ENCODE measurements at places on chromosomes 7 and 10.

GRCh38 chr10:88152728-88153133 lies 289.3 kb downstream of the PTEN start:
- DNase-seq = no peak

GRCh38 chr10:70930263-70931000 lies 42.1 kb upstream of the PCBD1 start:
- no peak for DNase-seq

- no peak for DNase-seq
Observed at GRCh38 chr10:106780632-106781031, 383.9 kb downstream of the SORCS1 start.

DNA sequence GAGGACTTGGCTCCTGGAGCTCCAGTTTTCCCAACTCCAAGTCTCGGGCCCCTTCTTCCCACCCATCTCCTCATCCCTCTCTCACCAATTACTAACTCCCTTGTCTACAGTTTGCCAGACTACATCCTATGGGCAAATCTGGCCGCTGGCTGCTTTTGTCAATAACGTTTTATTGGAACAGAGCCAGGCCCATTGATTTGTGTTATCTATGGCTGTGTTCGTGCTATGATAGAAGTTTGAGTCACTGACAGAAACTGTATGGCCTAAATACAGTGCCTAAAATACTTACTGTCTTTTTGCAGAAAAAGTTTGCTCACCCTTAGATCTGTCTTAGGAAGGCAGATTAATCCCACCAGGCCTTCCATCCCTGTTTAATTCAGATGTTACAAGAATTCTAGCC lies 71.3 kb downstream of the PIP4K2A start:
- DNase-seq = no peak

DNA sequence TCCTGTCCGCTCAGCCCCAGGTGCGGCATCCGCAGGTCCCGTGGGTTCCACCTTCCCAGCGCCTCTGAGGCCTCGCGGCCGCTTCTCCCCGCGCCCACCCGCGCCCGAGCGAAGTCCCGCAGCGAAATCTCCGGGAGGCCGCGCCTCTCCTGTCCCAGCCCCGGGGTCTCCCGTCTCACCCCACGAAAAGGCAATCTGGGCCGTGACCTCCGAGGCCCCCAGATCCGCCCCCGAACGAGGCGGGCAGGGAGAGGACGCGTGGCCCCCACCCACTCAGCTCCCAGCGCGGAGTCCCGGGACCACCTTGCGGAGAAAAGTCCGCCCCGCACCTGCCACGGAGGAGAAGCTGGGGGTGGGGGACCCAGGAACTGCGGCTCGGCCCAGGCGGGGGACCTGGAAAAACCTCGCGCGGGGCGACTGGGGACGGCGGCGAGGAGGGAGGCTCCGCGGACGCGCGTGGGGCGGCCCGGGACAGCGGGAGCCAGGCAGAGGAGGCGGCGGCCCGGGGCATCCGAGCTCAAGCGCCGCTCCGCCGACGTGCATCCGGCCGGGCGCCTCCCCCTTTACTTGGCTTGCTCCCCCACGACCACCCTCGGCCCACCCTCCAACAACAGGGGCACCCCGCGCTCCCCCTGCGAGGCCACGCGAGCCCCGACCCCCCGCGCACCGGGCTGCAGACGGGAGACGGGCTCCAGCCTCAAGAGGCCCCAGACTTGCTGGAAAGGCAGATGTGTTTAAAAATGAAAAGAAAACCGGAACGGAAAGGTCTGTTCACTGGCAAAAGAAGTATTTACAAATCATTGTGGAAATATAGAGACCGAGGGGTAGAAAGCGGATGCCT lies 33.0 kb upstream of the RNF32 start:
- no peak for DNase-seq

DNA sequence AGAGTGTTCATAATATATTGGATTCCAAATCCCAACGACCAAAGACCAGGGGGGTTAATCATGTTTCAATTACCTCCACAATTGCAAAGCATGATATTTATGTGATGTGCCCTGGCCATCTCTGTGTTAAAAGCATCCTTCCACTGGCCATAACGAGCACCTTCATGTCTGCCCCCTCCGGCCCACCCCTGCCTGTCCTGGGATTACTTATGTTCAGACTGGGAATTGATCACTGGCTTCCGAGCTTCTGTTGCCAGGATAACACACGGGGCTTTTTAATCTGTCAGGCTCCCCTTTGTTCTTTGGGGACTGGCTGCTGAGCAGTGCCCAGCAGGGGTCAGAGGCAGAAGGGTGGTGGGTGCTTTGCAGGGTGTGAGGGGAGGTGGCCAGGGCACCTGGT lies 13.7 kb upstream of the CHST15 start:
- no peak for DNase-seq

GRCh38 chr10:20254078-20254477 lies 437.8 kb downstream of the PLXDC2 start:
- DNase-seq = no peak

DNA sequence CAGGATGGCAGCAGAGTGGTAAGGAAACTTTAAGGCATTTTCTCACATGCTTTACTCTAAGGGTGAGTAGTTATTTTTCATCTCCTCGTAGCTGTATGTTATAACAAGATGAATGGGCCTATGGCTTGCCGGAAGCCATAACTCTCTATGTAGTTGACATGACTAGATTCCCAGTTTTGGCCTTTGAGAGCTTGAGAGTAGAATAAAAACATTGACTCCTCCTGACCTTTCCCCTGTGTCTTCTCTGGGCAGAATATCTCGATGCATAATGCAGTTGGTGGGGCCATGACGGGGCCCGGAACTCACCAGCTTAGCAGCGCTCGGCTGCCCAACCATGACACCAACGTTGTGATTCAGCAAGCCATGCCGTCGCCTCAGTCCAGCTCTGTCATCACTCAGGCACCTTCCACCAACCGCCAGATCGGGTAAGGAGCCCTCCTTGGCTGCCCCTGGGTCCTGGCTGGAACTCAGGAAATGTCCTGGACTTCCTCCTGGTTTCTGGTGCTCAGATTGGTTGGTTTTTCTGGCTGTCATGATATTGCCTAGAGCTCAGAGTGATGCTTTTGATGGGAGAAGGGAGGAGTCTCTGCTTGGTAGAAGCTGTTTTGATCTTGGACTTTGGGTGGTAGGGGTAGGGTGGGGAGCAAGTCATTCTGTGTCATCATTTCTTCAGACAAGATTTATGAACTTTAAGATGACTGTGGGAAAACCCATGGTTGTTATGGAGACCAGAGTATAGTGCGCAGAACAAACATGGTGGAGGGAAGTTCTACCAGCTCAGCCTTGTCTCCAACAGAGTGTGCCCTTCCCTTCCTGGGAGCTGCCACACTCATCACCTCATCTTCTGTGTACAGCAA lies 158.0 kb downstream of the CREB5 start:
- no peak for DNase-seq

DNA sequence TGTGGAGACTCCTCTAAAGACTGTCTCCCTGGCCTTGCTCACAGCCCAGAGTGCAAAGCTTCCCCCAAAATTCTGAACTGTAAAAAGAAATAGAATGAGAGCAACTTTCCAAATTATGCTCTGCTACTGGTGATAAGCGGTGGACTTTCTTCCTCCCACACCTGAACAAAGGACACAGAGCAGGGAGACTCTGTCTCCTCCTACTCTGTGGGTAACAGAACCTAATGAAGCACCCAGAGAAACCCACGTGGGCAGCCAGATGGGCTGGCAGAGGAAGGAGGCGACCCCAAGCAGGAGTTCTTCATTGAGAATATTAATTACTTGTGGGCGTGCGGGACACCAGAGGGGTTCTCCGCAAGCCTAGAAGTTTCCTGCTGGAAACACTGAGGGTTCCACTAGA lies 139.5 kb downstream of the KMT2E start:
- DNase-seq = no peak

GRCh38 chr7:64610997-64611396 lies 48.1 kb upstream of the ZNF680 start:
- no peak for DNase-seq

GRCh38 chr10:73950155-73950948 lies 39.4 kb downstream of the PLAU start:
- DNase-seq = no peak

GRCh38 chr10:33099748-33100147 lies 141.7 kb upstream of the ITGB1 start:
- no peak for DNase-seq

GRCh38 chr7:82676777-82677463 lies 233.3 kb upstream of the CACNA2D1 start:
- no peak for DNase-seq

DNA sequence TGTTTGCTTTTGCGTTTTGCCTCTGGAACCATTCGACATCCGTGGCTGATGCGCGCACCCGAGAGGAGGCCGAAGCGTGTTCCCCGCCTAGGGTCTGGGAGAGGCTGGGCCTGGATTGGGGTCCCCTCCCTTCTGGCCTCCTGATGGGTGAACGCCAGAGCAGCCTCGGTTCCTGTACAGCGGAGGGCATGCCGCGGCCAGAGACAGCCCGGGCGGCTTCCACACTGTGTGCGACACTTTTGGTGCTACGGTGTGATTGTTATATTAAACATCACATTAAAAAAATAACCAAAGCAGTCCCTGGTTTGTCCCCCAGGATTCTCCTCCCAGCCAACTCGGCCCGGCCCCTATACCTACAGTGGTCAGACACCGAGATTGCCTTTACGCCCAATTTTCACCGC lies 3.7 kb upstream of the HOXA7 start:
- no peak for DNase-seq

- DNase-seq = no peak
Observed at GRCh38 chr10:130934293-130935127, 377.0 kb downstream of the TCERG1L start.

DNA sequence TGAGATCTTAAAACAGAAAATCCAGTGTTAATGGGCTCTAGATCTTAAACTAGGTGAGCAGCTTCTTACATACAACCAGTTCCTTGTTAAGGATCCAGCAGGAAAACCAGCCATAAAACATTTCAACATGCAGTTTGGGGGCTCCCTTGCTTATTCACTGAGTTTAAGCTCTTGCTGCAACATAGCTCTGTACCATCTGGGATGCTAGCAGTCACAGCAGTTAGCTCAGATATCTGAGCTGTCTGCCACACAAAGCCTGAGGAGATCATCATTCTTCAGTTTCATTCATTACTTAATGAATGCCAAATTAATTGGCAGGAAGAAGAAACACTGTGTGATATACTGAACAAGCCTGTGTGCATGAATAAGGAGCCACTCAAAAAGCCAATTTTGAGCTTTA lies 62.8 kb downstream of the PODXL start:
- DNase-seq = no peak

- no peak for DNase-seq
Observed at GRCh38 chr7:136056651-136057231, 79.6 kb upstream of the MTPN start.

- DNase-seq = no peak
Observed at GRCh38 chr7:25763463-25763860, 388.5 kb upstream of the NFE2L3 start.

- no peak for DNase-seq
Observed at GRCh38 chr10:59903871-59904270, 2.5 kb downstream of the CCDC6 start.

- no peak for DNase-seq
Observed at GRCh38 chr7:37491919-37492694, 43.4 kb upstream of the ELMO1 start.

DNA sequence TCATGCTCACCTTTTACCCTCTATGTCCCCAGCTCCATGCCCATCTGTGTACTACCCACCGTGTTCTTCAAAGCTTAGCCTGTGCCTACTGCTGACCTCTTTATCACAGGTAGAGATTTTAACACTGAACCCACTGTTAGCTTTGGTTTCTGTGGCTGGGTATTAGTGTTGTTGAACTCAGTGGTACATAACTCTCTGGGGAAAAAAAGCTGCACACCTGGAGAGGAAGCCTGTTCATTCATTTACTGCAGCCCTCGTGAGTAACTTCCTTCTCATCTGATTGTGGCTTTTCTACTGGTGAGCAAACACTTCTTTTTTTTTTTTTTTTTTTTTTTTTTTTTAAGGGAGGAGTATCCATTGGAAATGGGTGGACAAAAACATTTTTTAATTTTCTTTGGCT lies 326.3 kb downstream of the CCSER2 start:
- no peak for DNase-seq

DNA sequence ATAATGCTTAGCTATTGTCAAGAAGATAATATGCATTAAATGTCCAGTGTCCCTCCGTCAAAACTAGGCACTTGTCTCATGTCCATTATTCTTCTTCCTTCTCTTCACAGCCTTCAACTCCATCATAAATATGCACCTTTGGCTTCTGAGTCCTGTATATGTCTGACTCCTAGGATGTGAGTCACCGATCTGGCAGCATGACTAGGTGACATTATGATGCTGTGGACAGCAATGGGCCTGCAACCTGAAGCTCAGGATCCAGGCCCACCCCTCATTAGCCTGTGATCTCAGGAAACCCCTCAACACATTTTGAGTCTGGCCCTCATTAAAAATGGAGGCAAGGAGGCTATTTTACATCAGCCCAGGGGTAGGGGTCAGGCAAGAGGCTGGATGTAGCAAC lies 362.5 kb upstream of the ZMIZ1 start:
- no peak for DNase-seq

- no peak for DNase-seq
Observed at GRCh38 chr7:141651417-141651816, 50.5 kb downstream of the DENND11 start.

GRCh38 chr7:126760914-126761577 lies 491.7 kb downstream of the GRM8 start:
- DNase-seq = no peak

- DNase-seq = no peak
Observed at GRCh38 chr10:71693377-71693776, 26.2 kb downstream of the C10orf105 start.

DNA sequence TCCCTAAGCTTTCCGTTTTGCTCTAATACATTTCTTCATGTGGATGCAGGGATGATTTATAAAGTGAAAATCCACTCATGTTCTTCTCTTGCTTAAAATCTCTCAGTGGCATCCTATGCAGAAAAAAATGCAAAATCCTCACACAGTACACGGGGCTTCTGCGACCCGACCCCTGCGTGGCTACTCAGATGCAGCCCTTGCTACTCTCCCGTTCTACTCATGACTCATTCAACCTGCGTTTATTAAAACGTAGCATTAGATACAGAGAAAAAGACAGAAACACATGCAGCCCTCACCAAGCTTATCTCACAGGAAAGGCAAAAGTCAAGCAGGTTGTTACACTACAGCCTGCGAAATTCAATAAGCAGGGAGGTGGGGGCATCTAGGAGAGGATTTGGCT lies 284.4 kb upstream of the PFKP start:
- no peak for DNase-seq

DNA sequence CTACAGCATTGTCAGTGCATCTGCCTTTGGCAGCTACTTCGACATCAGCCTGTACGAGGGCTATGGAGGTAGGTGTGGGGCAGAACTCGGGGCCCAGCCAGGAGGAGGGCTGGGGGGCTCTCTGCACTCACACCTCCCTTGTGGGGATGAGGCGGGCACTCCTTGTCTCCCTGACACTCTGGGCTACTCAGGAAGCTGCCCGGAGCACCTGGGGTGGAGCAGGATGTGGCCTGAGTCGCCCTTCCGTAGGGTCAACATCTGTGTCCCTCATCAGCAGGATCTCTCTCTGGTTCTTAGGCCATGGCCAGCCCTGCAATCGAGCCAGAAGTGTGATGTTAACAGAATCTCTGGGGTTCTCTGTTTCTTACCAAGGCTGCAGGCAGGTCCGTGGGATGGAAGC lies 40.2 kb downstream of the C10orf105 start:
- no peak for DNase-seq
